Endodermal cell (in vitro differentiated cells): ENCODE measurements at places on chromosomes 12 and 14.

DNA sequence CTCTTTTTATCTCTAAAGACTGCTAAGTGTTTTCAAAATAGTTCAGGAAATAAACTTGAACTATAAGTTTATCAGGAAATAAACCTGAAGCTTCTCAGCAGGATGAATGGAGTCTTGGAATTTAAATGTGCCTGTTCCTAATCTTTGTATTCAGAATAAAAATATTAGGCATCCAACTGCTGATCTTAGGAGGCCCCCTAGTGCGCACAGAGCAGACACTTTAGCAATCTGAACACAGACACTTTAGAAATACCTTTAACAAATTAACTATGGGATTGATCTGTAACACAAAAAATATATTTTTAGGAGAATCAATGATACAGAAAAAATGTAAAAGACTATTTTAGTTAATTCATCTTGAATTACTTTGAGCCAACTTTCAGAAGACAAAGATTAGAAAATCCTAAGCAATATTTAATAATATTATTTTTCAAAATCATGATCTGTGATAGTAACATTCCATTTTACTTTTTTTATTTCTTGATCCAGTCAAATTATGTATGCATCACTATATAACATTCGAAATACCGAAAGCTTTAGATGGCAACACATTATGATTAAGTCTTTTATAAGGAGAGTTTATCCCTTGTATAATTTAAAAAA lies 80.9 kb downstream of the SLC41A2 start:
- no peak for DNase-seq

GRCh38 chr12:11564984-11565651 lies 84.4 kb upstream of the ETV6 start:
- no peak for DNase-seq

DNA sequence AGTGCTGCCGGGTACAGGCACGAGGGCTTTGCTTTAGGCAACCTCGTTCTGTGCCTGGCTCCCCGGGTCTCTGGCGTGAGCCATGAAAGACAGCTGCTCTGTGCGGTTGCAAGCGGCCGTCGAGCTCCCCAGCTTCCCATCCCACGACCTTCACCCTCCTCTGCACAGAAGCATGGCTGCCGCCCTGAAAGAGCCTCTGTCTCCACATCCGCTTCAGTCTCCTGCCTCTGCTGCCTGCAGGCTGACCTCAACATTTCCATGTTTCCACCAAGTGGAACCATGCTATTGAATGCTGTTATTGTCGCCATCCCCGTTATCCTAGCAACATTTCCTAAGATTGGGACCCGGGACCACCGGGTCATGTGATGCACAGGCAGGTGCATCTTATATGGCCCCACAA lies 57.1 kb downstream of the KDM2B start:
- no peak for DNase-seq

- no peak for DNase-seq
These were observed 12.9 kb downstream of the VPS37B start for GRCh38 chr12:122882908-122883558.

GRCh38 chr12:25041006-25041741 lies 92.3 kb upstream of the BCAT1 start:
- no peak for DNase-seq

- DNase-seq: peak; percentile 10
These were observed 86.7 kb upstream of the ESRRB start for GRCh38 chr14:76289276-76289675.

GRCh38 chr14:102140027-102140749 lies 491 bp downstream of the WDR20 start:
- peak; percentile 70 for DNase-seq

DNA sequence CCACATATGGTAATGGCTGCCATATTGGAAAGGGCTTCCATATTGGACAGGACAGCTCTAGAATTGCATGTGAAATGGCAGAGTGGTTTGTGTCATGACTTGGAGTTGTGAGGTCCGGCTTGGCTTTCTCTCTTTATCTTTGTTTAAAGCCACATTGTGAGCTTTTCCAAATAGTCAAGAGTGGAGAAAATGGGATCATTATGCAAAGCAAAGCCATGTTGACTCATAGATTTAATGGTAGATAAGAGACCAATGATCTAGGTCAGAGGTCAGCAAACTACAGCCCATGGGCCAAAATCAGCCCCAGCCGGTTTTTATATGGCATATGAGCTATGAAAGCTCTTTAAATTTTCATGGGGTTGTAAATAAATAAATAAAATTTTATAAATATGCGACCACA lies 449.1 kb downstream of the BCL11B start:
- no peak for DNase-seq

DNA sequence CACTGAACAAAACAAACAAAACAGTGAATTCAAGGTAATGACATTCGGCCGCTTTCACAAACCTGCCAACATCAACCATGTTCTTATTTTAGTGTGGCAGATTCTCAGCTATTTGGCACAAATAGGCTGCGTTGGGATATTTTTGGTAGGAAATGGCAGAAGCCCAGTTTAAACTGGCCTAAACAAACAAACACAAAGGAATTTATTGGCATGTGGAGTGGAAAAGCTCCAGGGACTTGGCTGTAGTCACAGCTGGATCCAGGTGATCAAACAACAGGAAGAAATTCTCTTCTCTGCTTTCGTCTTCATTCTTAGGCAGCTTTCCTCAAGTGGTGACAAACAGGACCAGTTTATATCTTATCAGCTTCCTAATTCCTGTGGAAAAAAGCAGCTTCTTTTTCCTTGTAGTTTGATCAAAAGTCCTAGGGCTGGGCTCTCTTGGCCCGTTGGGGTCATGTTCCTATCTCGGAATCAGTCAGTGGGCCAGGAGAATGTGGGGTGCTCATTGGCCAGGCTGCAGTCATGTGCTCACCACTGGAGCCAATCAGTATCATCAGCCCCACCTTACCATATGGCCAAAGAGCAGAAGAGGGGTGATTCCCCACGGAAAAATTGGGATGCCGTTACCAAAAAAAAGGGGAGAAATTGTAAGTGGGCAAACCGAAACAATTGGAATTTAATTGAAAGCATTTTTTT lies 22.6 kb downstream of the C12orf75 start:
- DNase-seq: peak; percentile 61
